Myocyte (in vitro differentiated cells): ENCODE measurements at places on chromosomes 7 and 10. TPM values are rescaled to one million over a fixed set of nuclear protein-coding genes. Genes with fewer than 3 reads are reported as not detected.

The AKR1C8 gene
- not detected in 2 replicates for total RNA-seq

DNA sequence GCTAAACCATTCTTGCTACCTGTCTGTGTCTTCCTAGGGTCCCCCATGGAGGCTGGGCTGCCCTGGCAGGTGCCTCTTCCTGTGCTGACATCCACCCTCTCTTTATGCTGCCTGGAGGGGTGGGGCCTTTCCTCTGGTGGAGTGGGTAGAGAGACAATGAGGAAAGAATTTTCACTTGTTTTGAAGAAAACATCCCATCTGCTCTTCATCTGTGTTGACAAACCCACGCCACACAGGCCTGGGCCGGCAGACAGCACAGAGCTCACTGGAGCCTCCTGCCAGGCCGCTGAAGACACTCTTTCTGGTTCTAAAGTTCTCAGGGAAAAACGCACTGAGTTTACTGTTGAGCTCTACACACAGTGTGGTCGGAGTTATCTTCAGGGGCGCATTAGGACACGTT, 328.2 kb downstream of the GLRX3 start:
- no peak for DNase-seq

The SLC13A4 gene
- 0.03 TPM in 1 of 2 replicates, not detected in the other for total RNA-seq

The CPA2 gene
- total RNA-seq: not detected in 2 replicates

The LRRD1 gene
- 0.26 and 0.29 TPM in 2 replicates for total RNA-seq

The CALHM1 gene
- total RNA-seq: 0.31 TPM in 1 of 2 replicates, not detected in the other

The GPR26 gene
- not detected in 2 replicates for total RNA-seq

GRCh38 chr7:105972276-105972675, 9.2 kb downstream of the CDHR3 start:
- DNase-seq: peak; percentile 38

DNA sequence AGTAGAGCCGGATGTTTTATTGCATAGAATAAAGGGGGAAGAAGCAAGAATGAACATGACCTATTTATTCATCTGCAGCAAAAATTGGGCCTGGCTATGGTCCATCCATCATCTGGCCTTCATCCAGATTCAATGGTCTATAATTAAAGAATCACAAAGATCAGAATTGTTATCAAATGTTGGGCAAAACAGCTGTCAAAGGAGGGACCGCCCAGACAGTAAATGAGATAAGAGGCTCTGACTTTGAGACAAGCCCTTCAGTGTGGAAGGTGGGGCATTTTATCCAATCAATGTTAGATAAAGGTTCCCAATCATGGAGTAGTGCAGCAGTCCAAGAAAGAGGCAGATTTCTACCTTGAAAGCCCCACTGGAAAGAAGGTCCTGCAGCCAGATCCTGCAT, 153.5 kb downstream of the PARD3 start:
- no peak for DNase-seq

DNA sequence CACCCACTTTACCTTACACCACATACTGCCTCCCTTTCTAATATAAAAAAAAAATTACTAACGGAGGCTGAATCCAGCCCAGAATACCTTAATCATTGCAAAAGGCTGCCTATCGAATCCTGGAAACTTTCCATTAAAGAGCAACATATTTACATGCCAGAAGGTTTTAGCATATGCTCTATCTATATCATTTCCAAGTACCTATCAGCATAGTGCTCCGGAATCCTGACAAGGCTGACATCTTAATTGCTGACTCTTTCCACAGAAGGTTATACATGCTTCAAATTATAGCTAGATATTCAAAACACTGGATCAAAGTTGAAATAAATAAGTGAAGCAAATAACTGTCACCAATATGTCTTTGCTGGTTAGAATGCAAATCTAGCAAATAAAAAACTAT, 170.9 kb upstream of the CDK1 start:
- no peak for DNase-seq

DNA sequence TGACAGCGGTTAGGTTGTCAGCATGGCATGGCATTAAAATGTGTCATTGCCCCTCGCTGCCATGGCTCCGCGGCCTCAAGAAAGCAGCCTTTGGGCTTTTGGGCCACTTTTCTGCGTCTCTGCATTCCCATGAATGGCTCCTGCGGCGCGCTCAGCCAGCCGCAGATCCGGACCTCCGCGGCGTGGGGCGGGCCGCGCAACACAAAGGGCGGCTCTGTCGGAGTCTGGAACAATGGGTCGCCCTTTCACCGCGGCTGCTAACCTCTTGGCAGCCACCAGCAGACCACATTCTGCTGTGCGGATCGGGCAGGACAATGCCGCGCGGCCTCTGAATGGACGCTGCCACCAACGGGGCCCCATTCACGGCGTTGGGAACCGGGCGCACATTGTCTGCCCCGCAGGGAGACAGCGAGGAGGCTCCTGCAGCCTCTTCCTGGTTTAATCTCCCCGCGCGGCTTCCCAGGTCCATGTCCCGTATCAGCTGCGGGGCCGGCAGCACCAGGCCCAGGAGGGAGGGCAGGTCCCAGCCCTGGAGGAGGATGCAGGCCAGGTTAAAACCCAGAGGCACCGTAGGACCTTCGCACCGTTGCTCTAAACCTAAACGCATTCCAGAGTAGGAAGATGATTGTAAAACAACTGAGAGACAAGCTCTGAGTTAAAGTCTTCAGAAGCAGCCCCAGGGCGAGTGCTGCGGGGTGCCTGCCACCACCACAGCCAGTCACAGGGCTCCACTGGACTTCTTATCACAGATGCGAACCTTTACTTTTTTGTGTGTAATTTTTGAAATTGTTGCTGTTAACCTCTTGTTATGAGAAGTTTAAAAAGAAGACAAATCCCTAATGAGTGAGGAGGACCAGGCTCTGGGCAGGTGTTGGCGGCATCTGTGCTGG, 71.6 kb downstream of the NKX6-2 start:
- no peak for DNase-seq

- DNase-seq: no peak
Measured at GRCh38 chr7:34385384-34385783, 272.6 kb upstream of the NPSR1 start.

- DNase-seq: peak; percentile 69
Measured at GRCh38 chr7:35003679-35004303, 33.5 kb downstream of the DPY19L1 start.
